ENCODE measurements at places on chromosomes 6 and 20.
A peak's percentile ranks its signal among the peaks of the same experiment; 100 is the strongest.

DNA sequence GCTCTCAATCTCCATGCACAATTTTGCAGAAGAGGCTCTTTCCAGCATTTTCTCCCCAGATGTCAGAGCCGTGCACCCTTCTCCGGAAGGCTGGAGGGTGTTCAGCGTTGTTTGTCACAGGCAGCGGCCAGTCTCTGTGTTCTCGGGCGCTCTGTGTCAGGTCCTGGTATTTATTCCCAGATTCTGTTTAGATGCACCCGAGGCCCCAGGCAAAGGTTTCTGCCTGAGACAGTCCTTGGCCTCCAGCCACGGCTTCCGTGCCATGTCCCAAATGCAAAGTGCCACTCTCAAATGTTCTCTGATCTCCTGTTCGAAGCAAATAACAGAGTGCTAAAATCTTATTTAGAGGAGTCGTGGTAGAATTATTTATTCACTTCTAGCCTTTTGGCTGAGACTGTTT is 140.3 kb upstream of the AGPAT4 start:
- DNase-seq = no peak

- no peak for DNase-seq
These were observed 2.1 kb upstream of the ZBTB12 start for GRCh38 chr6:31903957-31904356.

GRCh38 chr20:62776035-62776691 is 20.1 kb upstream of the MRGBP start:
- no peak for DNase-seq

DNA sequence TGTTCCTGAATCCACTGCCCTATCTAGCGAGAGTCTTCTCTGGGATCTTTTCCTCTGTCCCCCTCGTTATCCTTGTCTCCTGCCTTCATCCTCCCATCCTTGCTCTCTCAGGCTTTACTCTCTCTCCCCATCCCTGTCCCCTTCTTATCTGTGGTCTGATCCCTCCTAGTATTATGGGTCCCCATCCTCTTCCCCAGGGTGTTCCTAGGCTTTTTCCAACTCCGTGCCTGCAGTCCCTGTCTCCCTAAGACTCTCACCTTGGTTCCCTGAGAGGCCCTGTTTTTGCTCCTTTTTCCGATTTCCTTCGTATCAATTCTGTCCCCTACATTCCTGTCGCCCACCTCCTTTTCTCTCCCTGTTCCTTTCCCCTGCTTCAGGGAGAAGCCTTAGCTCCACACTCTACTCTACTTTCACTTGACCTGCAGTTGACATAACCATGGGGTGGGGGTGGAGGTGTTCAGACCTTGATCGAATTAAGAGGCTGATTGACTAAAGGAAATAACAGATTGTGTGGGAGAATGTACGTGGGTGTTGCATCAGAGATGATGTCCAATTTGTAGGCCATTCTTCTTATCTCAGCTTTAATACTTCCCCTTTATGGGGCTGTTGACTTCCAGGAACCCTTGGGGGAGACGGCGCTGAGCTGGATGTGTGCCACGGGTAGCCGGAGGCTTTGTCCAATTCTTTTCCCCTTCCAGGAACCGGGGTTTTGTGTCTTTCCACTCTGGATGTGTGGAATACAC is 905 bp downstream of the PPARD start:
- DNase-seq = peak; percentile 90

- DNase-seq = no peak
These were observed 109.7 kb downstream of the GJA10 start for GRCh38 chr6:90003941-90004340.

GRCh38 chr6:41083072-41083471 is 10.3 kb downstream of the NFYA start:
- DNase-seq = no peak

DNA sequence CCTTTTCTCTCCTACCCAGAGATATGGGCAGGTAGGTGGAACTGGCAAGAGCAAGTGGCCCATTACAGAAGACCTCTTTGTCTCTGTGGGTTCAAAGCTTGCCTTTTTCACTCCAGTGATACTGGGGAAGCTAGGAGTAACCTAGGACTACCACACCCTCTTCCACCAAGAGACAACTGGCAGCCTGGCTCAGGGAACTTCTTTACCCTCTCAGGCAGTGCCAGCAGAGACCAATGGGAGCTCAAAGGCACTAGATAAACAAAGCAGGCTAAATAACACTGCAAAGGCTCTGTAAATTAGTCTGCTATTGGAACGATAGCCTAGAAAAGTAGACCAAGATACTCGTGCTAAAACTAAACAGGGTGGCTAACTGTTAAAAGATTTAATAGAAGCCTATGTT is 32.1 kb downstream of the ATRN start:
- no peak for DNase-seq

- DNase-seq = no peak
These were observed 168.4 kb downstream of the FOXC1 start for GRCh38 chr6:1777921-1778685.

GRCh38 chr6:52922161-52922560 is 12.7 kb upstream of the GSTA3 start:
- no peak for DNase-seq

DNA sequence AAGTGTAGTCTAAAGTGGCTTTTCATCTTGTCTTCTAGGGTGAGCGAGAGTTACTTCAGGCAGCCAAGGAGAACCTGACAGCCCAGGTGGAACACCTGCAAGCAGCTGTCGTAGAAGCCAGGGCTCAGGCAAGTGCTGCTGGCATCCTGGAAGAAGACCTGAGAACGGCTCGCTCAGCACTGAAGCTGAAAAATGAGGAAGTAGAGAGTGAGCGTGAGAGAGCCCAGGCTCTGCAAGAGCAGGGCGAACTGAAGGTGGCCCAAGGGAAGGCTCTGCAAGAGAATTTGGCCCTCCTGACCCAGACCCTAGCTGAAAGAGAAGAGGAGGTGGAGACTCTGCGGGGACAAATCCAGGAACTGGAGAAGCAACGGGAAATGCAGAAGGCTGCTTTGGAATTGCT is 27.1 kb downstream of the C20orf173 start:
- DNase-seq = peak; percentile 75

GRCh38 chr6:127933852-127934840 is 33.3 kb upstream of the THEMIS start:
- no peak for DNase-seq

Data from suppressor macrophage (primary cell).